ENCODE measurements at places on chromosomes 3 and 15.

DNA sequence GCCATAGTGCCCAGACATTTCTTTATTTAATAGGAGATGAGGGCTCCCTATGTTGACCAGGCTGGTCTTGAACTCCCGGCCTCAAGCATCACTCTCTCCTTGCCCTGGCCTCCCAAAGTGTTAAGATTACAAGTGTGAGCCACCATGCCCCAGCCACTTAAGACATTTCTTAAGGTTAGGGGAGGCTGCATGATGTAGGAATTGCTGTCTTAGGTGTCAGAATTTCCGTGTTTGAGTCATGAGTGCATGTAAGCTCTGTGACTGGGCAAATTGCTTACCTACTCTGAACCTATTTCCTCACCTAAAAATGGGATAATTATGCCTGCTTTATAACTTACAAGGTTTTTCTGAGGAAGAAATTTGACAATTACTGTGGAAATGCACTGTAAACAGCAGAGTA, 34.2 kb upstream of the SIAH2 start:
- peak; percentile 10 for DNase-seq

DNA sequence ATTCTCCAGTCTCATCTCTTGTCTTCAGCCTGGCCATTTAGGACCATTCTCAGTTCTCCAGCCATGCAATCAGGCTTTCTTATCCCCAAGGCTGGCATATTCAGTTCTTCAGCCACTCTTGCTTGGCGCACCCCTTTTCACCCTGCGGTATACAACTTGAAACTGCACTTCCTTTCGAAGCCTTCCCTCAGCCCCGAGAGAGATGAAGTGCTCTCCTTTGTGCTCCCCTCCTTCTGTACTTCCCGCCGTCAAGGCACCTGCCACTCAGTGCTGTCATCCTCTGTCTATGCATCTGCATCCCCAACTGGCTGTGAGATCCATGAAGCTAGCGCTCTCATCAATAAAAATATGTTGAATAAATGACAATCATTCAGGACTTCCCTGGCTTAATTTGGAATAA, 45.7 kb downstream of the MORC1 start:
- DNase-seq, result no peak

- DNase-seq, result peak; percentile 23
These were observed 303.5 kb upstream of the TPM1 start for GRCh38 chr15:62739082-62739481.

DNA sequence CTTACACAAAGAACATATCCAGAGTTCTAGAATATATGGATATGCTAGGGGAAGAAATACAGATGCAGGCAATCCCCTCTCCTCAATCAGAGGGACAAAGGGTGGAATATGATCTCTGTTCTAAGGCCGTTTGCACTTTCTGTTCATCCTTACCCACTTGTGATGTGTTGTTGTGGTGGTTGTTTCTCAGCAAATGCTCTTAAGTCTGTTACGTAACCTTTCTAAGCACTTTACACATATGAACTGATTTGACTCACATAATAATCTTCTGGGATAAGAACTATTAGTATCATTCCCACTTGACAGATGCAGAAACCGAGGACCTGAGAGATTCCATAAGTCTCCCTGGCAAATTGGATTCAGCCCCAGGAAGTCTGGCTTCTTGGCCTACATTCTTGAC, 40.5 kb downstream of the NGRN start:
- peak; percentile 25 for DNase-seq

GRCh38 chr3:3280396-3280795, 100.9 kb upstream of the CRBN start:
- no peak for DNase-seq

GRCh38 chr3:8519156-8519555, 17.5 kb downstream of the LMCD1 start:
- DNase-seq, result no peak

DNA sequence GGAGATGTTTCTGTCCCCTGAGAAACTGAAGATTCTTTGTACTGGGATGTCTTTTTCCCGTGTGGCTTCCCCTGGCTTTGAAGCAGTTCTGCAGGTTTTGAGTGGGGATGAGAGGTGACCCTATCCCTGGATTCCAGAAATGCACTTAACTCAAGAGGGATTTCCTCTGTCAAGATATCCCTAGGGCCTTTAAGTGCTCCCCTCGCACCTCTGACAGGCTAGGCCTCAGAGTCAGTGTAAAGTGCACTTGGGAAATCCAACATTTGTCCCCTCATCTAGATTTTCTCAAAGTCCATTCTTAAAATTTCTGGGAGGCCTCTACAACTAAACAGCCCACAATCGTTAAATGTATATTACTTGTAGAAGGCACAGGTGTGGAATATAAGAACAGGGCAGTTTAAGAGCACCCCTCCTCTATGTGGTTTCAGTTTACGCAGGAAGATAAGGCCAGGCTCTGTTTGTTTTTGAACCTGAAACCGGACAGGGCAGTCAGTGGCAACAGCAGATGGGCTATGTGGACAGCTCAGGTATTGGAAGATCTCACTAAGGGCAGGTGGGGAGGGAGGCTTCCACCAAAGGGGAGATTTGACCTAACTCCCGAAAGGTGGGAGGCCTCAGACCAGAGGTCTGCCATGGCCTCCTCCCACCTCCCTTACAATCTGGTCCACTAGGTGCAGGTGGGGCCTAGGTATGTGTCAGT, 4.8 kb downstream of the C3orf52 start:
- DNase-seq, result no peak

DNA sequence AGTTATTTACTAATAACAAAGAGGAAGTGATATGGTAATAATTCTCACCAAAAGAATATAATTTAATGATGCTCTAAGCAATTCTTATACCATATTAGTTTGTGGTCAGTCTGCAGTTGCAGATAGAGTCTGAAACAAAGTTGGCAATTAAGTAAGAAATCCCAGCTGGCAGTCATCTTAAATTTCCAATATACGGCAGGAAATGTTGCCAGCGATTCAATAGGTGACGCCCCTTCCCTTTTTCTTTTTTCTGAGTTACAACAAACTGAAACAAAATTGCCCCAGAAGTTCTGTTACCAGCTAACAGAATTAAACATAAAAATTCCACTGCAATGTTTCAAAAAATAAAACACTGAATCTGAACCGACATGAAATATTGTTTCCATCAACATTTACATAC, 26.7 kb downstream of the LRRFIP2 start:
- DNase-seq, result no peak

DNA sequence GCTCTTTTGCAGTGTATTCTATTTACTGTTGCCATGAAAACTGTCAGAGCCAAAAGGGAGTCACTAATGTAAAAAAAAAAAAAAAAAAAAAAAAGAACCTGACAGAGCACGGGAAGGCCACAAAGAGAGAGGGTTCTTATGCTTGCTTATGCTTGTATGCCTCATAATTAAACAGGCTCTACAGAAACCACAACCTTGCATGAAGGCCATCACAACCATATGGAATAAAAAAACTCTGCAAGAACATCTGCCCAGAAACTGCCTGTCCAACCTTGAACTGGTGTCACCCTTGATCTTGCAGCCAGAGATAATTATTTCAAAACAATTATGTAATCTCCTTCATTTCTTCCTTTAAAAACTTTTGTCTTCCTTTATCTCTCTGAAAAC, 50.1 kb downstream of the CFAP20DC start:
- peak; percentile 16 for DNase-seq

DNA sequence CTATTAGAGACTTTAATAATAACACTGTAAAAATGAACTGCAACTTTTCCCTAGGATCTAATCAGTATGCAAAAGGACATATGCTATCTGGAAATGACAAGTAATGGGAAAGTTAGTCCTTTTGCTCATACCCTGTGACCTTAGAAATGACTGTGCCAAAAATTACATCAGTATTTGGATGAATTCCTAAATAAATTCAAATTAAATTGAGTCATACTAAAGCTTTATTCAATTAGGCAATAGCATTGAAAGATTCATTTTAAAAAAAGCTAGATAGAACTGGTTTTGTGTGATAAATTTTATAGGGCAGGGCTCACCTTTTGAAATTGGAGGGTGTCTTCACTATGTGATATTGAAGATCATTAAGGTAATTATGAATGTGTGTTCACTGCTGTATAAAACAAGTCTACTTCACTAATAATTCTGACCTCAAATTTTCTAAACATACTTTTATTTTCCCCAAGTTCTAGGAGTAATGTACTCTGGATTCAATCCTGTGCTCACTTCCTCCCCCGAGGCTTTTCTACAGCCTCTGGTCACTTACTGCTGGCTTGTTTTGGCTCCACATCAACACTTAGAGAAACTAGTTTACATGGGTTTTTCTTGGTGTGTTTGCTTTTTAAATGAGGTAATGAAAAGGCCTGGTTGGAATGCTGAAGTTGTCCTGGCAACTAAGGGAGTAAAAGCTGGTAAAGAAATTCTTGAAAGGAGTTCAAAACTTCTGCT, 44.4 kb upstream of the SPTSSB start:
- DNase-seq, result peak; percentile 66

GRCh38 chr3:141646760-141647561, 91.1 kb upstream of the RNF7 start:
- peak; percentile 75 for DNase-seq

DNA sequence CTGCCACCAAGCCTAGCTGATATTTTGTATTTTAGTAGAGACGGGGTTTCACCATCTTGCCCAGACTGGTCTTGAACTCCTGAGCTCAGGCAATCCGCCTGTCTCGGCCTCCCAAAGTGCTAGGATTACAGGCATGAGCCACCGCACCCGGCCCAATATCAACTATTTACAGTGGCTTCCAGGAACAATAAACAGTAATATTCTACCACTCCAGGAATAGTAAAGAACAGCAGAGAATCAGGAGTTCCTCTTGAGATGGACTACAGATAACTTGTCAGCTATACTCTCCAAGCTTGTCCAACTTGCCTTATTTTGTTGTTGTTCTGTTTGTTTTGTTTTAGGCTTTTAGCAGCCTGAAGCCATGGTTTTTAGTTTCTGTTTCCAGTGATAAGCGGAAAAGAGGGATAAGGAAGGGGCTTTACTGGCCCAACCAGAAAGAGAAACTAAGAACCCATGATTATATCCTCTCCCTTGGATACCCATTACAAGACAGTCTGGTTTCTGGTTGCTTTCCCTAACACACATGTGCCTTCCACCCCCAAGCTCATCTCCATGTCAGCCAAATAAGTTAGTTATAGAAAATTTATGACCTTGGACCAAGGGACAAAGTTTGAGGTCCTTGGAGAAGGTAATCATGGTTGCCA, 36.7 kb downstream of the ARHGEF3 start:
- DNase-seq, result peak; percentile 64

- no peak for DNase-seq
These were observed 55.4 kb downstream of the B3GALNT1 start for GRCh38 chr3:161049683-161050248.

GRCh38 chr15:39781147-39781966, 1.3 kb downstream of the FSIP1 start:
- DNase-seq, result no peak

DNA sequence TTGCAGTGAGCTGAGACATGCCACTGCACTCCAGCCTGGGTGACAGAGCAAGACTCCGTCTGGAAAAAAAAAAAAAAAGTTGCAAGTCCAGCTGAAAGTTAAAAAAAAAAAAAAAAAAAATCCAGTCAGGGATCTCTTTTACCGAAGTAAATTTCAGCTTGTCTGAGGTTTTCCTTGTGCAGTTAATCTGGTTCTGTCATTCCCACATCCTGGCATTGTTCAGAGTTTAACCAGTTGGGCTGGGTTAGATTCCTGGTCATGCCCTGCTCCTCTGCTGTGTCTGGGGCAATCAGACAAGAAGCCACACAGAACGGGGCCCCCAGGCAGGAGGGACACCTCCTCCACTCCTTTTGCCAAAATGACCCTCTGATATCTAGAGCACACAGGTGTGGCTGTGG, 84.1 kb upstream of the KLHL25 start:
- no peak for DNase-seq

GRCh38 chr3:141659821-141660613, 78.1 kb upstream of the RNF7 start:
- peak; percentile 63 for DNase-seq

DNA sequence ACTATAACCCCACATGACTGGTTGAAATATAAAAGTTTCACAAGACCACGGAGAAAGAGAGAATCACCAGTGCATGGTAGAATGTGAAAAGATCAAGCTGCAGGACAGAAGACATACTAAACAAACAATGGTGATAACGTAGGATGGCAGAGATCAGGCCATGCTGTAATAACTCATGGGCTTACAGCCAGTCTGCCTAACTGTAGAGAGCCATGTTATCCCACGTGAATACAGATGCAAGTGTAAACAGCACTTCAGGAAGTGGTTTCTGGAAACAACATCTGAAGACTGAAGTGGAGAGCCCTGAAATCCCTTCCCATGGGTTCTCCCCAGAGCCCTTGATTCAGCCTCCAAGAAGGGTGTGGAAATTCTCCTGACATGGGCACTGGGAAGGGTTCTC, 103.2 kb upstream of the SLCO2A1 start:
- peak; percentile 63 for DNase-seq

GRCh38 chr15:57500979-57501576, 90.6 kb upstream of the MYZAP start:
- no peak for DNase-seq

DNA sequence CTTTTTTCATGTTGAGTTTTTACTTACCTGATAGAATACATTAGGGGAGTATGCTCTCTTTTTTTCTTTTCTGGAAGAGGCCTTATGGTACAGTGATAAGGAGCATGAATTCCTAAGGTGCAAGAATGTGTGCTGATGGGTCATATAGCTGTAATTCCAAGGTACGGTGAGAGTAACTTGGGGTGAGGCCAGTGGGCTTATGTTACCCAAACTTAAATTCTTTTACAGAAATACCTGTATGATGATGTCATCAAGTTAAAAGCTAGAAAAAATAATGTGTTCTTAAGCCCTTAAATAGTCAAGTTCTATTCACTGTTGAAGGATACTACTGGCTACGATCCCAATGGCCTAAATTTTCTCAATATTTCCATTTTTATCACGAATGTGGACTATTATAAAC, 111.2 kb downstream of the GMPS start:
- DNase-seq, result no peak

DNA sequence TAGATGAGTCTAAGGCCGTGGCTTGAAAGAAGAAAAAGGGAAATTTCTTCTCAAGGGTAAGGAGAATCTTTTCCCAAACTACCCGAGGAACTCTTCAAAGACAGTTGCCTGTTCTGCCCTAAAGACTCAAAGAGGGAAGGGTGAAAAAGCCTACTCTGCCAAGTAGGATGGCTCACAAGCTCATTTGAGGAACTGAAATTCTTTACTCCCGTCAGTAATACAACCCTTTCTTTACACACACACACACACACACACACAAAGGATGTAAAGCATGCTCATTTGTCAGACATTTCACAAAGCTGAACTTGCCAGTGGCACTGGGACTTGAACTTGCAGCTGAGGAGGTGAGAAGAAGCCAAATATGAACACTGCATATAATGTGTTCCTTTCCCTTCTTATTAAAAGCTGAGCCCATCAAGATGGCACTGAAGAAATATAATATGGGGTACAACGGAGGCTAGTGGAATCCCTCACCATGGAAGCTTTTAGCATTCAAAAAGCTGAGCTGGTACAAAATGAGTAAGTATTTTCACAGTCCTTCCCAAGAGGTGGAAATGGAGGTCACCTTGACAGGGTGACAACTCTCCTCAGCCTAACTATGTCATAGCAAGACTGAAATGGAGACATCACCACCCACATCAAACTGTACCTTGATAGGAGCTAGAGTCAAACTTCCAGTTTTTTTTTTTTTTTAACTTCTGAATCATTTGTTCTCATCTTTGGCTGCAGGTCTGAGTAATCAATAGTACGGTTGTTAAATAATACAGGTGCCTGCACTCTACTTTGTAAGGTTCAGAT, 57.6 kb downstream of the TAFA4 start:
- DNase-seq, result no peak

- DNase-seq, result peak; percentile 97
These were observed 13.9 kb upstream of the PRICKLE2 start for GRCh38 chr3:64238971-64239667.

- no peak for DNase-seq
These were observed 6.3 kb upstream of the EOMES start for GRCh38 chr3:27728195-27729087.

- peak; percentile 49 for DNase-seq
These were observed 12.5 kb upstream of the GK5 start for GRCh38 chr3:142237891-142238290.

Measured in mesenchymal stem cell (in vitro differentiated cells and primary cell).